Stimulated activated CD4-positive, alpha-beta T cell treated with anti-CD3 and anti-CD28 coated beads, Interleukin-12 subunit alpha, Interleukin-12 subunit beta, amount 100 ng/mL, for 4 hours (primary cell): ENCODE measurements at places on chromosomes 6 and 20.

- DNase-seq: no peak
Measured at GRCh38 chr6:39772559-39773273, 19.5 kb upstream of the DAAM2 start.

- DNase-seq: no peak
Measured at GRCh38 chr6:15522026-15522425, 140.8 kb downstream of the DTNBP1 start.

DNA sequence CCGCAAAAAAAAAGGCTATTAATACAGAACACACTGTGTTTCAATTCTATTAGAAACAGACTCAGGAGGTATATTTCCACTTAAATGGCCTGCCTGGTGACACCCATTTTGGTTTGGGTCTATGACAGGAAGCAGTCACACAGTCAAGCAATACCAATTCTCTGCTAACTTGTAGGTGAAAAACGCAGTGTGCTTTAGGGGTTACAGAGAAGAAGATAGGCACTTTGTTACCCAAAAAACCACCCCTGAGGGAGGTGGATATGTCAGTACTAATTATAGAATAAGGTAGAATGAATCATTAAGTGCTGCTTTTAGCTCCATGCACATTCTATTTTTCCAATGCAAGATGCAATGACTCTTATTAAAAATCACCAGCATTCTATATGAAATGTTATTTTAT is 53.8 kb downstream of the DNAAF9 start:
- no peak for DNase-seq

DNA sequence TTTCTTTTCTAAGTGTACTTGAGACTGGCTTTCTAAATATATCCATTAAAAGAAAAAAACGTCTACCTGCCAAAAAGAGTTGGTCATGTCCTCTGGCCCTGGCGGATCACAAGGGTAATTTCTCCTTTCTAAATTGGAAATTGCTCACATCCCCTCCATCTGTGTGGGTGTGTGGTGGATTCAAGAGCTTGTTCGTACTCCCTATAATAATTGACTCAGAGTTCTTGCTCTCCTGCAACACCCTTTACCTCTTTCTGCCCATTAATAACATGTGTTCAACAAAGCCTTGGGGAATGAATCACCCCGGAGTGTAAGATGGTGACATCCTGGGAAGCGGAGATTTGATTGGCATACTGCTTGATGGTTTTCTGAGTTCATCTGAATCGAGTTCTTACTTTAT is 263.8 kb downstream of the ALDH8A1 start:
- DNase-seq: no peak

GRCh38 chr6:113293423-113293740 is 563.8 kb upstream of the MARCKS start:
- no peak for DNase-seq

DNA sequence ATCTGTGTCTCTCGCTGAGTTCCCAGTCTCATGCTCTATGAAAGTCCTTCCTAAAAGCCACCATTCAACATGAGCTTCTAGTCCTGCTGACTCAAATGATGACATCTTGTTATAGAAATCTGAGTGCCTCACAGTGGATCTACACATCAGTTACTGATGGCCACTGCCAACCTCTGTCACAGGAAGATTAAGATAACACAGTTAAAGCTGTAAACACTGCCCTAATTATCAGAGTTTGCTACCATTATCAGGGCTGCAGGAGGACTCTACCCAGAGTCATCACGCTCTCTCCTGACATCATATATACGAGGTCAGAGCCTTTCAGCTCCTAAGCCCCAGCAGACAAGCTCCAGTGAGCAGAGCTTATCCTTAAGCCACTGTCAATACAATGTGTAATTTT is 63.2 kb downstream of the HIVEP2 start:
- DNase-seq: no peak
